ENCODE measurements at places on chromosomes 6 and 20. TPM values are rescaled to one million over a fixed set of nuclear protein-coding genes. Genes with fewer than 3 reads are reported as not detected.

The C6orf163 gene
- total RNA-seq = 3.1 TPM

The GABRR1 gene
- not detected for total RNA-seq

The TFAP2B gene
- total RNA-seq = not detected

- no peak overlapping the region for H3K27ac ChIP-seq
- no peak overlapping the region for H3K4me3 ChIP-seq
- no peaks in the 10 kb centered on the region for H3K4me1 ChIP-seq
- no peak for DNase-seq
- no peaks in the 10 kb centered on the region for H3K36me3 ChIP-seq
These were observed 23.2 kb downstream of the PLCB1 start for GRCh38 chr20:8155229-8155628.

GRCh38 chr6:31734821-31735406 lies 1.4 kb downstream of the CLIC1 start:
- H3K4me1 ChIP-seq = peaks cover 47% of the 10 kb centered on the region
- peak; percentile 73 for DNase-seq
- no peaks in the 10 kb centered on the region for H3K27me3 ChIP-seq
- H3K27ac ChIP-seq = peak overlapping the region; percentile 90
- peak overlapping the region; percentile 95 for H3K4me3 ChIP-seq
